C1 segment of cervical spinal cord (tissue), 14 donors: ENCODE measurements at places on chromosomes 6 and 20.

DNA sequence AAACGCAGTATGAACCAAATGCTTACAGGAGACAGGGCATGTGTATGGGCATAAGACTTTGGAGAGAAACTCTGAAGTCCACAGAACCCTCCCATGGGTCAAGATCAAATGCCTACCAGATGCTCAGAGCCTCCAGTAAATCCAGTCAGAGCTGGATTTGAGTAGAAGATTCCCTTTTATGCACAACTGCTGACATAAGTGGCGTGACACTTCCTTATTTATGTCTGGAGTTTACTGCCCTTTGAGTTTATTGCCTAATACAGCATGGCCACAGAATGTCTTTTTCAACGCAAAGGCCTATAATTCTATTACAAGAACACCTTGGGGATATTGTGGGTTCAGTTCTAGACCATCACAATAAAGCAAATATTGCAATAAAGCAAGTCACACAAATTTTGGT is 220.0 kb upstream of the FOXQ1 start:
- DNase-seq = no peak

DNA sequence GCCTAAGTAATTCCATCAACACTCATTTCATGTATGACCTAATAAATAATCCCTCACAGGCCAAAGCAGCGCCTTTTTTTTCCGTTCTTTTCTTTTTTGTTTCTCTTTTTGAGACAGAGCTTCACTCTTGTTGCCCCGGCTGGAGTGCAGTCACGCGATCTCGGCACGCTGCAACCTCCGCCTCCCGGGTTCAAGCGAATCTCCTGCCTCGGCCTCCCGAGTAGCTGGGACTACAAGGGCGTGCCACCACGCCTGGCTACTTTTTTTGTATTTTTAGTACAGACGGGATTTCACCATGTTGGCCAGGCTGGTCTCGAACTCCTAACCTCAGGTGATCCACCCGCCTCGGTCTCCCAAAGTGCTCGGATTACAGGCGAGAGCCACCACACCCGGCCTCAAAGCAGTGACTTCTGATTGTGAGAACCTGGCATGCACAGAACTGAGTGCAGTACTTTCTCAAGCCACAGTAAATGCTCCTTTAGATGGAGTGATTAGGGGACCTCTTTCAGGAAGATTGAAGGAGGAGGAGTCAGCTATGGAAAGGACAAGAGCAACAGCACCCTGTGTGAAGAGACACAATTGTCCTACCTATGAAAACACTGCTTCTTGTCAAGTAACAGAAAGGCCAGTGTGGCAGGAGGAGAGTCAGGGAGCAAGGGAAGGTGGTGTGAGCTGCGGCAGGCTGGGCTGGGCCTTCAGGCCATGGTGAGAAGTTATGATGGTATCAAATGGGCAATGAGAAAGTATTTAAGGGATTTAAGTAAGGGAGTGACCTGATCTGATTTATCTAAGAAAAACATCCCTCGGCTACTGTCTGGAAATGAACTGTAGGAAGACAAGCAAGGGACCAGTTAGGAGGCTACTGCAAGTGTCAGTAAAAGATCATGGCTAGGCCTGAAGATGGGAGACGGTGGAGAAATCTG is 1.7 kb upstream of the SCAF8 start:
- DNase-seq = no peak

- no peak for DNase-seq
These were observed 19.7 kb downstream of the BTN2A1 start for GRCh38 chr6:26477426-26477825.

- no peak for DNase-seq
These were observed 802.3 kb downstream of the QKI start for GRCh38 chr6:164216839-164217238.

DNA sequence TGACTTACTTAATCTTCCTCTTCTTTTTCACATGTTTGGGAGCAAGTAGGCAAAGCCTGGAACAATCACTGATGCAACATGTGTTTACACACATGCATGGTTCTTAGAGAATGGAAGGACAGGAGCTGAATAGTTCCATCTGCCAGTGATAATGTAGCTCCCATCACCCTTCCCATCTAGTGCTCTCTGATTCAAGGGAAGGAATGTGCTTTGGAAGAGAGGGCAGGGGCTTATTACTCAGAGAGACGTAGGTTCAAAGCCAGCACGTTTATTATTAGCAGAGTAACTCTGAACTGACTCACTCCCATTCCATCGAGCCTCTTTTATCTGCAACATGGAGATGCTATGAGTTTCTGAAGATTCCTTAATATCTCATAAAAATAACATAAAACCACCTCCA is 211.9 kb downstream of the GMPR start:
- DNase-seq = no peak

DNA sequence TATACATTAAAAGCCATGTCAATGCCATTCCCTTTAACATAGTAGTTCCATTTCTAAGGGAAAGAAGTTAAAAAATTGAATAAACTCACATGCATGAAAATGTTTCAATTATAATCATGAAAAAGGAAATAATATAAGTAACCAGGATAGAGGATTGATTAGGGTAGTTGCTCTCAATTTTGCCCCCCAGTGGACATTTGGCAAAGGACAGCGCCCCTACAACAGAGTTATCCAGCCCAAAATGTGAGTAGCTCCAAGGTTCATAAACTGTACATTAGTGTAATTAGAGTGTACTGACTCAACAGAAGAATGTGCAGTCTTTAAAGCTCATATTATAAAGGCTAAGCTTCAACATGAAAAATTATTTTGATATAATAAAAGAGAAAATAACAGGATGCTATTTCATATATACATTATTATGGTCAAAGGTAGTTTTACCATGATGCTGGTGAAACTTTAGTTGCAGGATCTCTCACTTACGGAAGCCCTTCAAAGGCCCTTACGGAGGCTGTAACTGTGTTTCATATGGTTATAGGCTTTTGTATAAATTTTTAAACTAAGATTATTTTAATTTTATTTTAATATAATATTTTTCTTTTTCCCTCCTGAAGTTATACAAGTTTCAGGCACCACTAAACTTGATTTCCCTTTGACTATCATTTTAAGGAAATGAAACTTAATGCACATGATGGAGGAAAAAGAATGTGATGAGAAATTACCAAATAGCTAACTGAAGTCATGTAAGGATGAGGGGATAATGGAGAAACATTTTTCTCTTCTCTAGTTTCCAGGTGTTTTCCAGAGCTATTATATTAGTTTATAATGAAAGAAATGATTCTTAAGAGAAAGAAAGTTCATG is 403.6 kb downstream of the PLCB1 start:
- DNase-seq = no peak

DNA sequence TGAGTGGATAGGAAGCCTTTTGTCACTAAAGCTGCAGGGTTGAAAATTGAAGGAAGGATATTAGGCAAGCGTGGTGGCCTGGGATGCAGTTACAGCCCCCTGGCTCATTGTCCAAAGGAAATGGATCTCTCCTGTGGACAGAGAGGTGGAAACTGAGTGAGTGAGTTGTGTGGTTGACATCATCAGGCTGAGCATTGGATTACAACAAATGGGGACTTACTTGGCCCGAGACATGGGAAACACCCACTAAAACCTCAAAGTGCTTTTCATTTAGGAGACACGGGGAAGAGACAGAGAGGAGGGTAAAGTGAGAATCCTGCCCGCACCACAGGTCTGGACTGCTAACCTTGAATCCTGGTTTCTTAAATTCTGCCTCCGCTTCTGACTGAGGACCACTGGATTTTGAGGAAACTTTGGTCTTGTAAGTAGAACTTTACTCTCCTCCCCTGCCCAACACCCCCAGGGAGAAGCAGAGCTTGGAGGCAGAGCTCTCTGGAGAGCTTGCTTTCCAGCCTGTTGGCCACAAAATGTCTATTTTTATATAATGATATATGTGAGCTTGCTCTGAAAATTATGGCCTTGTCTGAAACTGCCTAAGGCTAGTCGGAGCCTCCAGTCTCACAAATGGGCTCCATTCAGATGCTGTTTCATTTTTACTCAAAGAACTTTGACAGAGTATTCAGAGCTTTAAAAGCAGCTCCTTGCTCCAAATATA is at the start of gene PKIG:
Gene PKIG (plus strand): TSS at position 269 of the 715 bp plus-strand sequence. CDS start 31,978 bp downstream, outside the sequence.
- no peak for DNase-seq

DNA sequence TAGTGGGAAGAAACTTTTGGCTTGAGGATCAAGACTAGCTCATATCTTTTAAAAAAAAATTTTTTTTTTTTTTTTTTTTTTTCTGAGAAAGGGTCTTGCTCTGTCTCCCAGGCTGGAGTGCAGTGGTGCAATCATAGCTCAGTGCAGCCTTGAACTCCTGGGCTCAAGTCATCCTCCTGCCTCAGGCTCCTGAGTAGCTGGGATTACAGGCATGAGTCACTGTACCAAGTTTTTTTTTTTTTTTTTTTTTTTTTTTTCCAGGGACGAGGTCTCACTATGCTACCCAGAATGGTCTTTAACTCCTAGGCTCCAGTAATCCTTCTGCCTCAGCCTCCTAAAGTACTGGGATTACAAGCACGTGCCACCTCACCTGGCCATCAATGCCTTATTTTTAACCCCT is 27.9 kb downstream of the GCLC start:
- DNase-seq = no peak

- DNase-seq = no peak
These were observed 172.2 kb downstream of the AIG1 start for GRCh38 chr6:143232849-143233248.

DNA sequence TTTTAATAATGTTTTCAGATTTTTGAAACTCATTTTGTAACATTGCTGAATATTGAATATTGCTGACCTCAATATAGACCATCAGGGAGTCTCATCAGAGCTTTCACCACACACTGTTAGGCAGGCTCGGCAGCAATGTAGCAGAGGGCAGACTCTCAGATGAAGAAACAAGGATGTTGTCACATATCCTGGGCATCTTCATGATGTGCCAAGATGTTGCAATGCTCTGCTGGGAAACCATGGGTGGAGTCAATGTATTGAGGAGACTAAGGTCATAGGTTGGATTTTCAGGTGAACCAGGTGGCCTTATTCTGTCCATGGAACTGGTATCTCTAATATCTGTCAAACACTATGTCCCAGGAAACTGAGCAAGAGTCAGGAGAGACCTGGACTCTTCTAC is 27.3 kb downstream of the NR2E1 start:
- DNase-seq = no peak

- no peak for DNase-seq
These were observed 209.4 kb upstream of the JAG1 start for GRCh38 chr20:10883166-10883565.

DNA sequence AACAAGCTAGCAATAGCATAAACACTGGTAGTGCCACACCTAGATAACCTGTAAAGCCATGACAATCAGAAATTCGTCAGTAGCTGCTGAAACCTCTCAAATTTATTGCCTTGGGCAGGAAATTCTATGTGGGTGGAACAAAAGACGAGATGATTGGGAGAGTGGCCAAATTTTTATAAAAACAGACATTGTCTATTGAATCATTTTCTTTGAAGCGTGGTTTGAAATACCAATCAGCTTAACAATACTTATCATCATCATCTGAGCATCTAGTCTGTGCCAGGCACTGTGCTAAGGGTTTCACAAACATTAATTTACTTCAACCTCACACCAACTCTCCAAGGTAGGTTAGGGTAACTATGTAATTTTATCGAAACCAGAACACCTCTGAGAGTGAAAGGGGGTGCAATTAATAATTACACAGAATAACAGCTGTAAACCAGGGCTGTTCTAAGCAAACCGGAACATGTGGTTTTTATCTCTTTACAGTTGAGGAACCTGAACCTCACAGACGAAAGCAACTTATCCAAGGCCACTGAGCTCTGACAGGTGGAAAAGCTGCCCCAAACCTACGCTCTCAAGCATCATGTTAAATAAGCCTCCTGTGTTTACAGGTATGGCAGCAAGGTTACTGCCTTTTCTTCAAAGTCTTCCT is 43.4 kb downstream of the NHSL1 start:
- no peak for DNase-seq

DNA sequence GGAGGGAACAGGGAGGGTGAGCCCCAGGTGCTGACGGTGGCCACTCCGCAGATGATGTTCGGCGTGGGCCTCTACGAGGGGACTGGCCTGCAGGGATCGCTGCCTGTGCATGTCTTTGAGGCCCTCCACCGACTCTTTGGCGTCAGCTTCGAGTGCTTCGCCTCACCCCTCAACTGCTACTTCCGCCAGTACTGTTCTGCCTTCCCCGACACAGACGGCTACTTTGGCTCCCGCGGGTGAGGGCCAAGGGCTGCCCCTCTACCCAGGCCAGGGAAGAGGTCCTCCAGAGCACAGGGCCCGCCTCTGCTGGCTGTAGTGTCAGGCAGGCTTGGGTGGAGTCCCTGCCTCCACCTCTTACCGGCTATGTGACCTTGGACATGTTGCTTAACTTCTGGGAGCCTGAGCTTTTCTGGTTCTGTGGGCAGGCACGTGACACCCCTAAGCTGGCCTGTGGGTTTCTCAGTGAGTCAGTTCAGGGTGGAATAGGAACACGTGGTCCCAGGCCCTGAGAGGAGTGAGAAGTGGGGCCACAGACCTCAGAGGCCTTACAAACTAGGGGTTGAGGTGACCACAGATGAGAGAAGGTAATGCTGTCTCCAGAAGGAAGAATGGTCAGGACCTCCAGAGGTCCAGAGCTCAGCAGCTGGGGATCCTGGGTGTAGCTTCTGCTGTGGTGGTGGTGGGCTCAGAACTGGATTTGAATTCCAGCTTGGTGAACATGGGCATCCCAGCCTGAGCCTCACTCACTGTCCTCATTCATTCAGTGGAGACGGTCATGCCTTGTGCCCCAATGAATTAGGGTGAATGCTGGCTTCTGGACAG is 11.9 kb downstream of the PCIF1 start:
- no peak for DNase-seq

GRCh38 chr20:63782051-63782471 is 42.5 kb downstream of the SLC2A4RG start:
- no peak for DNase-seq

DNA sequence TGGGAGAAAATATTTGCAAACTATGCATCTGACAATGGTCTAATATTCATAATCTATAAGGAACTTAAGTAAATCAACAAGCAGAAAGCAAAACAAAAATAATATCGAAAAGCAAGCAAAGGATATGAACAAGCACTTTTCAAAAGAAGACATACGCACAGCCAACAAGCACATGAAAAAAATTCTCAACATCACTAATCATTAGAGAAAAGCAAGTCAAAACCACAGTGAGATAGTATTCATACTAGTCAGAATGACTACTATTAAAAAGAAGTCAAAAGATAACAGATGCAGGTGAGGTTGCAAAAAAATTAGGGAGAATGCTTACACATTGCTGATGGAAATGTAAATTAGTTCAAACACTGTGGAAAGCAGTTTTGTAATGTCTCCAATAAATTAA is 410.2 kb downstream of the MMUT start:
- DNase-seq = no peak

GRCh38 chr6:134466771-134467525 is 149.0 kb upstream of the SGK1 start:
- DNase-seq = no peak

- no peak for DNase-seq
These were observed 56.4 kb downstream of the REPS1 start for GRCh38 chr6:138931660-138932059.

- DNase-seq = no peak
These were observed 192.4 kb upstream of the MYLIP start for GRCh38 chr6:15936503-15936902.
